ENCODE measurements at places on chromosomes 1 and 21.
A peak's percentile ranks its signal among the peaks of the same experiment; 100 is the strongest.

DNA sequence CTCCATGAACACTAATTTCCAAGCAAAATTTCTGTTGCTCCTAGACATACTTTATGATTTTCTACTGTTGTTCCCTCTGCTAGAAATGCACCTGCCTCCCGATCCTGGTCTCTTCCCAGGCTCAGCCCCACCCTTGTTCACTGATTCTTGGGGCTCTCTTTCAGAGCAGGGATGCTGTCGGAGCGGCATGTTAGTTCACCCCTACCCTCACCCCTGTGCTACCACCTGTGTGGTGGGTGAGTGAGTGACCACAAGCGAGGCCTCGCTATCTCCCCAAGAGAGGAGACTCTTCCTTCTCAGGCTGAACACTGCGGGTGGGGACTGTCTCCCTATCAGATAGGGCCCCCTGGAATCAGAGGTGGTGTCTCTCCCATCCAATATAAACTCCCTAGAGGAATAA is 4.9 kb upstream of the S100A8 start:
- DNase-seq = no peak

GRCh38 chr1:174021591-174022079 is 522 bp downstream of the RC3H1 start:
- peak; percentile 42 for DNase-seq

- DNase-seq = no peak
Observed at GRCh38 chr1:14912839-14913481, 240.6 kb upstream of the TMEM51 start.

DNA sequence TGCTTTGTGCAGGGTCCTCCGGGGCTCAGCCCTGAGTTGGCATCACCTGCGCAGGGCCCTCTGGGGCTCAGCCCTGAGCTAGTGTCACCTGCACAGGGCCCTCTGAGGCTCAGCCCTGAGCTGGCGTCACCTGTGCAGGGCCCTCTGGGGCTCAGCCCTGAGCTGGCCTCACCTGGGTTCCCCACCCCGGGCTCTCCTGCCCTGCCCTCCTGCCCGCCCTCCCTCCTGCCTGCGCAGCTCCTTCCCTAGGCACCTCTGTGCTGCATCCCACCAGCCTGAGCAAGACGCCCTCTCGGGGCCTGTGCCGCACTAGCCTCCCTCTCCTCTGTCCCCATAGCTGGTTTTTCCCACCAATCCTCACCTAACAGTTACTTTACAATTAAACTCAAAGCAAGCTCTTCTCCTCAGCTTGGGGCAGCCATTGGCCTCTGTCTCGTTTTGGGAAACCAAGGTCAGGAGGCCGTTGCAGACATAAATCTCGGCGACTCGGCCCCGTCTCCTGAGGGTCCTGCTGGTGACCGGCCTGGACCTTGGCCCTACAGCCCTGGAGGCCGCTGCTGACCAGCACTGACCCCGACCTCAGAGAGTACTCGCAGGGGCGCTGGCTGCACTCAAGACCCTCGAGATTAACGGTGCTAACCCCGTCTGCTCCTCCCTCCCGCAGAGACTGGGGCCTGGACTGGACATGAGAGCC is 22.7 kb downstream of the COL6A1 start:
- no peak for DNase-seq

DNA sequence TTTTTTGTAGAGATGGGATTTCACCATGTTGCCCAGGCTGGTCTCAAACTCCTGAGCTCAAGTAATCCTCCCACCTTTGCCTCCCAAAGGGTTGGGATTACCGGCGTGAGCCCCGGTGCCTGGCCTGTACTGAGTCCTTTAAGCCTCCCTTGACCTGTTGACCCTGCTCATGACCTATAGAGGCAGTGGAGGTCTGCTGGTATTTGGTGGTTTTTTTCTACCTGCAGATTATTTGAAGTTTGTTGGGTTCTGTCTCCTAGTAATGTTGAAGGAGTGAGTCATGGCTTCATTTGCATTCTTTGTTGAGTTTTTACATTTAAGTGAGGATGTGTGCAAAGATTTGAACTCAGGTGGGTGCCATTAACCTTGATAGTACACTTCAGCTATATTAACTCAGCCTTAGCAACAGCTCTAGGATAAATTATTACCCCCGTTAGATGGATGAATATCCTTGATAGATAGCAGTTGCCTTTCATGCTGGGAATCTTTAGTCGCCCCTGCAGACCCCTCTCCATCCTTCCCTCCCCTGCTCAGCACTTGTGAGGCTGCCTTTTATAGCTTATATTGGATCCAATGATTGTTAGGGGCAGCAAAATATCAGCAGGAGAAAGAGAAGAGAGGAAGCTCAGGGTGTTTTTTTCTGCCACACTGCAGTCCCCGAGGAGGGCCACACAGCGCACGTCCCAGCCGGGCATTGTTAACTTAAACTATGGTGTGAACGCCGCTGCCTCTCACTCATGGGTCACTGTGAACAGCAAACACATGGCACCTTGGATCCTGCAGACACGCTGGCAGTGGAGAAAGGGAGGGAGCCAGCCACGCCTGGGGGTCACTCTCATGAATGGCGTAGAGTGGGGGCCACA is 14.9 kb upstream of the NPPB start:
- DNase-seq = no peak

DNA sequence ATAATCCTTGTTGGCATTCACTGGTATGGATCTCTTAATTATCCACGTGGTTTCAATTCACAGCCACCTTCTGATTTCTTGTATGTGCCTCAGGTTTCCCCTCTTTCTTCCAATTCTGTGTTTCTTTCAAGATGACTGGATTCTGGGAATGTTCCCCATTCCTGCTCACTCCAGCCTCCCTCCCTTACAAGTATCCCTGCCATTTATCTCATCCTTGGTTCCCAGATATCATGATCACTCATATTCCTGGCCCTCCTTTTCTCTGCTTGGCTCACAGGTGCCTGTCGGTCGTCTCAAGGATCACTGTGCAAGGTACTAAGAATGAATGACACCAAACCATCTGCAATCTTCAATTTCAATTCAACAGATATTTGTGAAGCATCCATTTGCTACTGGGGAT is 279.2 kb downstream of the ASTN1 start:
- DNase-seq = no peak

DNA sequence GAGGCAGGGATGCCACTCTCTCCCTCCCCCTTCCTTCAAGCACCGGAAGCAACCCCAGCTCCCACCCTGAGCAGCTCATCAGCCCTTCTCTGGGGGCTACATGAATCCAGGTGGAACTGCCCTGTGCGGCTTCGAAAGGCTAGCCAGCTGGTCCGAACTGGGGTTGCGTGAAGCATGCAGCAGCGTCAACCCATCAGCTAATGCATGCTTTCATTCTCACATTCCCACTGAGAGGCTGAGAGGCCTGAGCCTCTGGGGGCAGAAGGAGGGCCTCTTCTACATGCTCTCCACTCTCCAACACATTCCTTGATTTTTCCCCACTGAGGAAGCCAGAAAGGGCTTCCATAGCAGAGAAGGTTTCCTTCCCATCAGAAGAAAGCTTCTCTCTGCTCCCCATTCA is 5.6 kb downstream of the RXRG start:
- DNase-seq = no peak

DNA sequence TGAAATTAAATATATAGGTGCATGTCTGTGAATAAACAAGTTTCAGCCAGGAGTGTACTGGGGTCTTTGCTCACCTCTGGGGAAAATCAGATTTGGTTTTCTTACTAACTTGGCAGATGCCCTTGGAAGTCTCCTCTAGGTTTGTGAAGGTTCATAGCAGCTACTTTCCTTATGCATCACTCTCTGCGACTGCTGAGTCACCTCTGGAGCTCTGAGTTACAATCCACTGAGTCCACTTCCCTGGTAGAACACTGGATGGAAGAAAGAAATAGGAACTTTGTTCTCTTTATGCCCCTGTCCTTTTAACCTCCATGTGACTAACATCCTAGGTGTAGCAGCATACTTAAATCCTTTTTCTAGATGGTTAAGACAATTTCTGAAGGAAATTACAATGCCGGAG is 4.4 kb upstream of the FASLG start:
- DNase-seq = no peak

DNA sequence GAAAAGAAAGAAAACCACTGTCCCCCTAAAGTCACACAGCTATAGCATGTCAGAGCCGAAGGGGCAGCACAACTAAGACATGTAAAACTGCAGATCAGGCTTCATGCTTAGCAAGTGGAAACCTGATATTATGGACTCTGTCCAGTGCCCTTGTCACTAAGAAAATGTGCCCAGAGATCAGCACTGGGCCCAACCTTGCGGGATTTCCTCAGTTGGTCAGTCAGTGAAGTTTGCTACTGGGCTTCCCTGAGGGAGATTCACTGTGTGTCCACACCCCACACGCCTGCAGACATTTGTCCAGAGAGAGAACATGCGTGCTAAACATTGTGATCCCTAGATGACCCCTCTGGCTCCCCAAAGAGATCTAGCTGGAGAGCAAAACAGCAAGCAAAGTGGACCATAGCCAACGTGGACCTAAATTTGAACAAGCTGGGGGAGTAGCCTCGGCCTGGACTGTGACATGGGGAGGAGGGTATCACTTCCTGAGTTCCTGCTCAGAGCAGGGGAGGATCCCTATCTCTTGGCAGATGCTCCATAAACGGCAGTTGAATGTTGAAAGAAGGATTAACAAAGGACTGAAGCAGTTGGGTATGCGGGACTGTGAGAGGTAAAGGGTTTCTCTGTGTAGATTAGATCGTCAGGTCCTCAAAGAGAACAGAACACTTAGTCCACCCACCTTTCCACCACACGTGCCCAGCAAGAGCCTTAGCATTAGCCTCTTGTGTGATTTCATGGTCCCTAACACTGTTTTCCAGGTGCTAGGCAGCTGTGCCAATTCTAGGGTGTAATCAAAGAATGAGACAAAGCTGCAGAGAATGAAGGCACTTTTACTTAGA is 53.6 kb downstream of the GLUL start:
- DNase-seq = no peak

GRCh38 chr1:9009438-9010370 is 16.5 kb downstream of the SLC2A7 start:
- DNase-seq = peak; percentile 22

DNA sequence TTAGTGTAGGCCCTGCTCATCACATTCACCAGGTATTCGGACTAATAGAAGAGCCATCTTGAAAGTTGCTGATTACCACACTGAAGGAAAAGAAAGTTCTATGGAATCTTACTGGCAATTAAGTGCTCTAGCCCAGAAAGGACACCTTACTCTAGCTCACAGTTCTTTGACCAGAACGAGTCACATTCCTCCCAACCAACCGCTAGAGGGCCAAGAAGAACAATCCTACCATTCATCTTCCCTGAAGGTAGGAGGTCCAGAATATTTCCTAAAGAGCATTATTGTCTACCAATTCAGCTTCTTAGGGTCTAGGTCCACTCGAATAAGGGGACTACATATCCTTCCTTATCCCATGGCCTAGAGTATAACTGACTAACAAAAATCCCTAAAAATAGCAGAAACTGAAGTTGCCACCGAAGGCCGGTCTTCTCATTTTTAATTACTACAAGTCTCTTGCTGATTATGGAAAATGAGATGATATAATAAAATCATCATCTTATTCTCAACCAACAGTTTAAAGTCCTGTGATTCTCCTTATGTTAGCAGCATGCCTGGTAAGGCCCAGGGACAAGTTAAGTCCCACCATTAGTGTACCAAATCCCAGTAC is 2.7 kb upstream of the FMO1 start:
- DNase-seq = peak; percentile 43

- no peak for DNase-seq
Observed at GRCh38 chr1:211549092-211549711, 29.8 kb downstream of the SLC30A1 start.

- no peak for DNase-seq
Observed at GRCh38 chr1:19495000-19495656, 9.8 kb upstream of the CAPZB start.

DNA sequence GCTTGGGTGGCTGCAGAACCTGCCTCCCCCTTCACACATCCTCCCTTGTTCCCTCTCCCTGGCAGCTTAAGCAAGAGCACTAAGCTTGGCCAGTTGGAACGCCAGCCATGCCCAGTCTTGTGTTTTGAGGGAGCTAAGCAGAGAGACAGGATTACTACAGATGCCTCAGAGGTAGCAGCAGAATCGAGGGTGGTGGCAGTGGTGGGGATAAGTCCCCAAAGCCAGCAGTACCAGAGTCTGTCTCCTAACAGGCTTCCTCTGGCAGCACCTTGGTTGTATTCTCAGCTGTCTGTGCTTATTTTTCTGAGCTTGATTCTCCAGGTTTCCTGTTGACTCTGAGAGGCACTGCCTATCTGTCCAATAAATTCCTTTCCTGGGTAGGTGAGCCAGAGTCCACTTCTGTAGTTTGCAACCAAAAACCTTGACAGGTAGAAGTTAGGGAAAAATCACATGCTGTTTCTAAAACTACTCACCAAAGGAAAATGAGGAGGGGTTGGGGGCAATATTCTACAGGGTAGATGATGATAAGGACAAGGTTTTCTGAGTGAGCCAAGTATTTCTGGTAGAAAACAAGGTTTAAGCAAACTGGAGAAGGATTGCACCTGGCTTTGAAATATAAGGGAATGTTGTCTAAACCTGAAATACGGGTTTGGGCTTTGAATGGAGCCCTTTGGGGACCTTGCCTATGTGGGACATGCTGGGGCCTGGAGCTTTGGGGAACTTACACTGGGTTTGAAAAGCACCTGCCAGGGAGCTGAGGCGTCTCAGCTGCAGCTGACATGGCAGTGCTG is 100.8 kb downstream of the PBX1 start:
- DNase-seq = no peak

- no peak for DNase-seq
Observed at GRCh38 chr21:42366292-42367010, at the start of gene TFF1. Gene TFF1, minus strand, starts transcription at chr21:42366535. Its CDS starts 40 bp downstream, at chr21:42366495.
